T-helper 2 cell (primary cell): ENCODE measurements at places on chromosomes 6 and 20.
A peak's percentile ranks its signal among the peaks of the same experiment; 100 is the strongest.

GRCh38 chr6:37139230-37139962, 30.6 kb upstream of the PIM1 start:
- DNase-seq: no peak

DNA sequence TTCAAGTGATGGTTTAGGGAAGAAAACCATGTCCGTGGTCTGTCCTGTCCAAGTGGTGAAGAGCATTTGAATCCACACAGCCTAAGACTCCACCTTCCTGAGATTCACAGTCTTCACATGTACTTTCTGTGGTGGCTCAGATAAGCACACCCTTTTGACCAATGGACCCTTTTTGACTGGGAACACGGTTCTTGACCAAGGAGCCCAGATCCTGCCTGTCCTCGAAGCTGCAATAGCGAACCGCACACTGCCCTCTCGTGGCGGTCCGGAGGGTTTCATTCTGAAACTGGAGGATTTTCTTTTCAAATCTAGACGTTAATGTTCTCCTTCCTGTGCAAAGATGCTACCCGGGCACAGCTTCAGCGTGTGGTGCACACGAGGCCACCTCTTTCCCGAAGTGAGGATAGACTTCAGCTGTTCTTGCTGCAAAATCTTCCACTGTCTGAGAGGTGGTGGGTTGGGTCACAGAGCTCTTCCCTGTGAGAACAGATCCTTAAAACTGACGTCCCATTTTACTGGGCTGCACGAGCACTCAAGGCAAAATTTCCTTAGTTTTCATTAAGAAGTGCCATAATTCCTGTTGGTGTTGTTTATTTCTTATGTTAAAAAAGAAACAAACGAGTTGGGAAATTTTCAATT, 90.5 kb downstream of the SYNJ2 start:
- peak; percentile 12 for DNase-seq

DNA sequence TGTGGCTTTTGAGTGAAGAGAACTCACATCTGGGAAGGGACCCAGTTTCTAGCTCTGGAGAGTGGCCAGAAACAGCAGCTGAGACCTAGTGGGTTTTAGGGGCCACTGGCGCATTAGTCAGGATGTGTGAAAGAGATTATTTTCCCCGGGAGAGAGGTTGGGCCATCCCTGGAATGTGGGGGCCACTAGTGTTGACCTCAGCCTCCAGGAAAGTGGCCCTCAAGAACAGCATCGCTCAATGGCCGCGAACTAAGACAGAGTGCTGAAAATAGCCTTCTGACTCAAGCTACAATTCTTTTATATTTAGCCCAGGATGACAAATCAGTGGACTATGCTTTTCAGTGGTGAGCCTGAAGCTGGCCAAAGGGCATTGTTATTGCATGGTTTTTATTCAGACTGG, 210.4 kb upstream of the RNF24 start:
- no peak for DNase-seq

DNA sequence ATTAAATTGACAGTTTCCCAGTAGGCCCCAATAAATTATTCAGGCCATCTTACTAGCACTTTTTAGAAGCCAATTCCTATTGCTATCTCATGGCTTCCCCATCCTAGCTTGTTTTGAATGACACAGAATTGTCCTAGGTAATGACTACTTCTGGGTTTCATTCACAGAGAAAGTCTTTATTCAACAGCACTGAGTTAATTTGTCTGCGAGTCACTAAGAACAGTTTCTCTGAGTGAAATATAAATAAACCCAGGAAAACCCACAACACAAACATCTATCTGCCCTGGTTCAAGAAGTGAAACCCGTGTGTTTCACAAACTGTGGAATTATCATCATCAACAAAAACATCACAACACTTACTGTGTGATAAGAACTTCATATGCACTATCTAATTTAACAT, 1366.8 kb downstream of the EPHA7 start:
- no peak for DNase-seq

DNA sequence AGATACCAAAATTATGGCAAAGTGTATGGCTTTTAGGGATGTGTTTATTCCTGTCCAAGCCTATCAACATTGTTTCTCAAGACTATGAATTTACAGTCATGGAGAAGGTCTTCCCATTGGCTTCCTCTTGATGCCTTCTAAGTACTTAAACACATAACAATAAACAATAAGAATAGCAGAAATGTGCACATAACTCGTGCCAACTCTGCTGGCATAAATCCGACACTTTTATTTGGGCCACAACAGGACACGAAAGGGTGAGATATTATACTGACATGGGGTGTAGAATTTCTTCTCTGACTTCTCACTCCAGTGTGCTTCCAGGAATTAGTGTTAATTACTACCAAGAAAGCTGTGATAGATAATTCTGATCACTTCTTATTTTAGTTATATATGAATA, 695.9 kb upstream of the SLC35B3 start:
- DNase-seq: no peak

DNA sequence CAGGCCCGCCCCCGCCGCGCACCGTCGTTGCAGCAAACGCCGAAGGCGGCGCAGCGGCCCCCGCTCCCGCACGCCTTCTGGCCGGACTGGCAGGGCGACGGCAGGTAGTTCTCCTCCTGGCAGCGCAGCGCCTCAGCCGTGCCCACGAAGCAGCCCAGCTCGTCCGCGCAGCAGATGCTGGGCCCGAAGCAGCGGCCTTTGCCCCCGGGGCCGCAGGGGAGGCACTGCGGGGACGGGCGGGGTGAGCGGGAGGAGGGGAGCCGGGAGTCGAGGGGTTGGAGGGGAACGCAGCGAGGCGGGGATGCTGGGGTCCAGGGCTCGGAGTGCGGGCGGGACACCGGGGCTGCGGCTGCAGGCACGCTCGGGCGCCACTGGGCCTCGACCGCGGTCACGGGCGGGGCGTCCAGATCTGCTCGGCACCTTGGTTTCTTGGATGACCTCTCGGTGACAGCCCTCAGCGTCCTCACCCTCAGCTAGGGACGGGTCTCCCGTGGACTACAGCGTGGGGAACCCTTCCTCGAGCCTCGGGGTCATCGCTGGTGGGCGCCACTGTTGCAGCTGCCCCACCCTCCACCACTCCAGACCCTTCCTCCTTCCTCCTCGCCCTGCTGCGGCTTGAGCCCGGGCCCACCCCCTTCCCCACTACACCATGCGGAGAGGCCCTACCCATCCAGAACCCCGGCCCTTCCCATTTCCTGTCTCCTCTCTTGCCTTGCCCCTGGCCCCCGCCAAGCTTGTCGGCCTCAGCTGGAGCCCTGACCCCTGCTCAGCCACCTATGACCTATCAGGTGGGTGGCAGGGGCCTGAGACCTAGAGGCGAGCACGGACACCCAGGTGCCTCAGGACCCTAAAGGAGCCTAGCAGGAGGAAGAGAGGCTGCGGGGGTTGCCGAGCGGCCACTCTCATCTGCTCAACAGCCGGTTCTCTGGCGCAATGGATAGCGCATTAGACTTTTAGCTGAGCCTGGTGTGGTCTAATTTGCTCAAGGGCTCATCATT, 1.3 kb downstream of the AVP start:
- no peak for DNase-seq

GRCh38 chr6:137723273-137724017, 143.6 kb upstream of the TNFAIP3 start:
- no peak for DNase-seq

GRCh38 chr6:41741625-41742490, 5.3 kb downstream of the PGC start:
- no peak for DNase-seq

- DNase-seq: no peak
Observed at GRCh38 chr20:62598761-62599194, 43.5 kb upstream of the SLCO4A1 start.

DNA sequence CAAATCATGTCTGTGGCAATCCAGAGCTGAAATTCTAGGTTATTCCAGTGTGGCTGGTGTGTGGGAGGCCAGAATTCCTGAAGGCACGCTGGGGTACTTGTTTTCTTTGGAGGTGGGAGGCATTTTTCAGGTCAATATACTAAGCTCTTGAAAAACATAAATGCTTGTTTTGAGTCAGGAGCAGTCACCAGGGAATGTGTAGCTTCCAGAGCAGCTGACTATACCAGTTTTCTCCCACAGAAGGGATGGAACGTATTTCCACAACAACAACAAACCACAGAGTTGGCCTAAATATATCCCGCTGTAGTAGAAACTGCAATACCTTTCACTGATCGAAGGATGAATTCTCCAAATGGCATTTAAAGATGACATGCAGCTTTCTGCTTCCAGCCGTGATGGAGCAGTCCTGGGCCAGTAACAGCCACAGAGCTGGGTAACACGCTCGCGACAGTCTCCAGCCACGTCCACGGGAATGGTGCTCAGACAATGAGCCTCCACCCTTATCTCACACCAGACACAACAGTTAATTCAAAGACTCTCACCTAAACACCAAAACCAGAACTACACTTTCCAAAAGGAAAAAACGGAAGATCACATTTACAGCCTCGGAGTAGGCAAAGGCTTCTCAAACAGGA, 23.2 kb downstream of the CHRNA4 start:
- no peak for DNase-seq

- no peak for DNase-seq
Observed at GRCh38 chr6:169668203-169668847, 33.5 kb downstream of the WDR27 start.

GRCh38 chr6:27592481-27593199, 119.7 kb upstream of the ZNF184 start:
- no peak for DNase-seq

DNA sequence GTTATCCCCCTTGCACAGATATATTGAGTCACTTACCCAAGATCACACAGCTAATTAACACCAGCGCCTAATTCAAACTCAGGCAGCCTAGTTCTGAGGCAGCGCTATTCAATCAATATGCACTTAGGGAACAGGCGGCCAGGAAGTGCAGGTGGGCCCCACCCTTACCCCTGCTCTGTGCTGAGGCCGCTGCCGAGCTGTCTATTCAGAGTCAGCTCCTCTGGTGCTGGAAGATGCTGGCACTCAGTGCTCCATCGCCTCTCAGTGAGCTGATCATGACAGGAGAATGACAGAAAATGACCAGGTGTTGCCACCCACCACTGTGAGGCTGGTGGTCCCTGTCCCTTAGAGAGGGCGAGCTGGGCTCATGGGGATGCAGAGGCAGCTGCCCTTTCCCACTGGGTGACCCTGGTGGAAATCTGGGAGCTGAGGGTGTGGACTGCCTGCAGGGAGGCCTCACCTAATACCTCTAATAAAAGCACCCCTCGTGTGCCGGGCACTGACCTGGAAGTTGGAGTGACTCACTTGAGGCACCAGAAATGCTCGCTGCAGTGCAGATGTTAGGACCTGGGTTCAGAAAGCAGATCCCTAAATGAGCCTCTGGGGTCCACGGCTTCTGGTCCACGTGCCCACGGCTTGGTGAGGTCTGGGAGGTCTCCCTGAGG, 42.5 kb upstream of the CD93 start:
- no peak for DNase-seq

- DNase-seq: no peak
Observed at GRCh38 chr6:69584913-69585729, 211.7 kb downstream of the LMBRD1 start.

DNA sequence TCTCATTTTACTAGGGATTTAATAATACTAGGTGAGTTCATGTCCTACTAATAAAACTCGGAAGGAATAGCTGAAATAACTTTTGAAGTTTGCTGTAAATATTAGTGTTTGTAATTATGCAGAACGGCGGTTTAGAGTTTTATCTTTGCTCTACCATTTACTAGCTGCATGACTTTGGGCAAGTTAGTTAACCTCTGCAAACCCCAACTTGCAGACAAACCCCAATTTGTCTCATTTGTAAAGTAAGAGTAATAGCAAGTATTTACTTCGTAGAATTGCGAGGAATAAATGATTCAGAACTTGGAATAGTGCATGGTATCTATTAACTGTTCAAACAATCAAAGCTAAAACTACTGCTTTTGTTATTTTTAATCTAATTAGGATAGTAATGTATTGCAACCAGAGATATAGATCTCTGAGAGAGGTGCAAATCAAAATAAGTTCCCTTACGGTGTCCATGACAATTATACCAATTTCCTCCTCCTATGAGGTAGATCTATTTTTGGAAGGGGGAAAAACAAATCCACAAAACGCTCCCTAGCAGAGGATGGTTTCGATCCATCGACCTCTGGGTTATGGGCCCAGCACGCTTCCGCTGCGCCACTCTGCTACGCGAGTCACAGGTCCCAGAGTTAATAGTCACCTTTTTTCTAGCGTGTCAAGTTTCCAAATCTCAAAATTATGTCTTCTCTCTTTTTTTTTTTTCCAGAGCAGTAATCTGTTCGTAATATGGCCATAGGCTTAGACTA, 35.1 kb upstream of the BTN3A2 start:
- peak; percentile 64 for DNase-seq

- peak; percentile 40 for DNase-seq
Observed at GRCh38 chr6:169723200-169723909, 945 bp downstream of the PHF10 start.

GRCh38 chr20:8518878-8519277, 386.8 kb downstream of the PLCB1 start:
- no peak for DNase-seq

GRCh38 chr20:17431621-17432364, 99.4 kb downstream of the BFSP1 start:
- peak; percentile 12 for DNase-seq

DNA sequence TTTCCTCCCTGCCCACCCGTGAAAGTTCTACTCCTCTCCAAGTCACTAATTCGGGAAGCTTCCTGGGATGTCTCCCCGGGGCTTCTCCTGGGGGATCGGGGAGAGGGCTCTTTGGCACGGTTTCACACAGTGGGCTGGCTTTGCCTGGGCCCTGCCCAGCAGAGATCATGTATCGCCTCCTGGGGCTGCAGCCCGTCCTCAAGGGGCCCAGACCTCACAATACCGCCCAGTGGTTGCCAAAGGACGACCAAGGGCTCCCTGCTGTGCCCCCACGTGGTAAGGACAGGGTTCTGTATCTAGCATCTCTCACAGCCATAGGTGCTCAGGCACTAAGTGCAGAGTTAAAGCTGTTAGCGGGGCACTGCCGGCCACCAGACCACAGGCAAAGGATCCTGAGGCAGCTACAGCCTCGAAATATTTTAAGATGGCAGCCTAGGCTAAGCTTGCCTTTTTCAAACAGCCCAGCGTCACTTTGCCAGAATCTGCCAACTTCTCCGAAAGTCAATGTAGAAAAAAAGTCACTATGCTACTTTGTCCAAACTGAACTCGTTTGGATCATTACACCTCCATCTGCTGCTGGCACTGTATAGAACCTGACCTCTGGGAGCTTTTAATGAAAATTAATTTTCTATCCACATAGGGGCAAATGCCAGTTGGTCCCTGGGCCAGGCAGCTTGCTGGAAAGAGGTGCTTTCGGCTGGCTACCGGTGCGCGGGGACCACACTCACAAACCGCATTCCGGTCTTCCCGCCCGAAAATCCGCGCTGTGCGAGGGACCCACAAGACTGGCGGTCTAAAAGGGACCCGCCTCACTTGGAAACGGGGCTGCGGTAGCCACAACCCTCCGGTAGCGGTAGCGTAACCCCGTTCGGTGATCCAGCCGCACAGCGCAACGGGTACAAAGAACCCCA, 1.3 kb upstream of the NNAT start:
- no peak for DNase-seq

GRCh38 chr20:44456611-44457010, 19.1 kb upstream of the TTPAL start:
- DNase-seq: no peak

GRCh38 chr20:4978050-4978918, 23.0 kb downstream of the SLC23A2 start:
- DNase-seq: no peak
